AG09319 (cell line): ENCODE measurements at places on chromosomes 1 and 21.

DNA sequence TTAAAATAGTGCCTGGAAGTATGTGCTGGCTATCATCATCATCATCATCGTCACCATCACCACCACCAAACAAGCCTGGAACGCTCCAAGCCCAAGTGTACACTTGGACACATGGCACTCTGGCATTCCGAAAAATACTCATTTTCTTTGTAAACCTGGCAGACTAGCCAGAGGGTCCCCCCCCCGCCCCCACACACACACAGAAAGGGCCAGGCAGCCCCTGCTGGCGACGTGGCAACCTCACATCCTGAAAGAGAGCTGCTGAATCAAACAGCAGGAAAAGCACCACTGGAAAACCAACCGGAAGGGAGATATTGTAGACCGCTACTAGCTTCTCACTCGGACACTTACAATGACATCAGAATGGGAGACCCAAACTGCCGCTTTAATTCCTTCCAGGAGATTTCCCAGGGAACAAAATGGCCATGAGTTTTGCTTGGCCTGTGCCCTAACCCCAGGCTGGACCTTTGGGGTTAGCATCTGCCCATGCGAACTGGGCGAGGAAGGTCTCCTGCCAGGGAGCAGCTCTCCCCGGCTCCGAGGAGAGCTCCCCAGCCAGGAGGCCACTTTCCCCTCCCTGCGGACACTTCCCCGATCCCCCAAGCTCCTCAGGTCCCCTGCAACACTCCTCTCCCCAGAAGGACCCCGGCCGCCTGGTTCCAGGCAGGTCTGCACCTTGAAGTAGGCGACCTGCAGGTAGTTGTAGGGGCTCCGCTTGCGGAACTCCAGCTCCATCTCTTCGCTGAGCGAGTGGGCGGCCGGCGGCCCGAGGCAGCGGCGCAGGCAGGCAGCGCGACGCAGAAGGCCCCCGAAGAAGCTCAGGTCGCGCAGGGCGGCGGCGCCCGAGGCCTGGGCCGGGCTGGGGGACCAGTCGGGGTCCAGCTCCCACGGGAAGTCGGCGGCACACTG lies 742 bp downstream of the P3H1 start:
- DNase-seq, result peak; percentile 45

GRCh38 chr1:81225789-81226602 lies 574.7 kb upstream of the ADGRL2 start:
- DNase-seq, result no peak

DNA sequence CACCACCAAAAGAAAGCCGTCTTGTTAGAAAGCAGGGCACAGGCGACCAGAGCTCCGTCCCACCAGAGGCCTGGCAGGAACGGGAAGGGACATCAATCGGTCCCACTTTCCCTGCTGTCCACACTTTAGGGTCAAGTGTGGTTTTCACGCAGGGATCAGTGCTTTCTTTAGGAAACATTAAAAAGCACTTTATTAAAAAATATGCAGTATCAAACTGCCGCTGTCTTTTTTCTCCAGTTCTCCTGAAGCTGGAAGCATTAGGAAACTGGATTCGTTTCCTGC lies 437 bp downstream of the IFNLR1 start:
- DNase-seq, result no peak

DNA sequence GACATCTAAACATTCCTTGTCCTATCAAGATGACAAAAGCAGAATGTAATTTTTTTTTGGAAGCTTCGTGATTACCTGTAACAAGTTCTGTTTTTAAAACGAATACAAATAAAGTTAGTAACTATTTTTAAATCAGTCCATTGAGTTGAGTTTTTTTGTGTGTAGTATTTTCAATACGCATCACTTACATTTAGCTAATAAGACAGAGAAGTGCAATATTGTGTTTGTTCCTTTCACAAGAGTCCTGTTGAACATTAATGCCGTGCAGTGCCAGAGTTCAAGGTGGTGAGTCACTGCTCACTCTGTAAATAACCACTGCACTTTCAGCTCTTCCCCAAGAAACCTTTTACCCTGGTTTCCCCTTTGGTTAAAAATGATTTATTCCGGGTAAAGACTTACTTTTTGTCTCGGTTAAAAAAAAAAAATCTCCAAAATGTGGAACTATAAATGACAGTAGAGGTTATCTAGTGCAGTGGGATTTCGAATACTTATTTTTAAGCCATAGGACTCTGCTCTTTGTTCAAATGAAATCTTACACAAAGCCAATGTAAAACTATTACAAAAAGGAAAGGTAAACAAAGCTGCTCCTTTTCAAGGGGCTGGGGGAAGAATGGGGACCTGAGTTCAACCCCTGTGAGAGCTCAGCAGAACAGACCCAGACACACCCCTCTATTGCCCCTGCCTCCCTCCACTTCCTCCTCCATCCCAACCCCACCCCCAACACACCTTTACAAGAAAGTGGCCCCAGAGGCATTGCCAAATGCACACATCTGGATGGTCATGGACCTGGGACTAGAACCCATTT lies 14.8 kb upstream of the NCMAP start:
- DNase-seq, result no peak

GRCh38 chr21:42841156-42841915 lies 38.0 kb downstream of the WDR4 start:
- no peak for DNase-seq

DNA sequence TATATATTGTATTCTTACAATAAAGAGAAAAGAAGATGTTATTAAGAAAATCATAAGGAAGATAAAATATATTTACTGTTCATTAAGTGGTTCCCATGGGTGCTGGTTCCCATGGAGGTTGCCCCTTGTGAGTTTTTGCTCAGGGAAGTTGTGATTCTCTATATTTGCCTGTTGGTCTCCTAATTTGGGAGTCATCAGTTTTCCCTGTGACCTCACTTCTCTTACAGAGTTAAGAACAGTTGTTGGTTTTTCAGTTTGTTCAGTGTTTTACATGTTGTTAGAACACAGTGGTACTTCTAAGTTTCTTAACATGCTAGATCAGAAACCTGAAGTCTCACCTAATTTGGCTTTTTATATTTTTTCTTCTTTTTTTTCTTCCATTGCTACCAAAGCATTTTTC lies 109.2 kb downstream of the OSBPL9 start:
- no peak for DNase-seq

DNA sequence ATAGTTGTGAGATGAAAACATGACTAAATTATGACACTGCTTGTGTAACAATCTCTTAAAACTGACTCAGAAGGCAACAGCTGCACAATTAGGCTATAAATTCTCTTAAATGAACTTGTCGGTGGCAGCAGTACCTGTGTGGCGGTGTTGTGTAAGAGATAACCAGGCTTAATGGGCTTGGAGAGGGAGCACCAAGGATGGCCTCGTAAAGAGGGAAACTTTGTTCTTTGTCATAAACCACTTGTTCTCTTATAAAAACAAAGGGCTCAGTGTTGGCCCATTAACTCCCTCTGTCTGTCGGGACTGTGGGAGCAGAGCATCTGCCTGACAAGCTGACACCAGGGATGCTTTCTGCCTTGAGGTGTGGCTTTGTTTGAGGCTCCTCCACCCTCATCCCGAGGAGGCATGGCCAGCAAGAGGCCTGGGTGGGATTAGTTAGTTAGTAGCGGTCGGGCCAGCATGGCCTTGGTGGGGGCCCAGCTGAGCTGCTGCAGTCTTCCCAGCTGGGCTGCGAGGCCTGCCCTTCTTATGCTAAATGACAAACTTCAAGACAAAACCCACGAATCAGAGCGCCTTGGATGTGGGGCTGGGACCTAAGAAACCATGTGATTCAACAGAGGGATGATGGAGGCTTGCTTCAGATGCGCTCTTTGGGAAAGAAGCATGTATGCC lies 171.4 kb downstream of the CAMTA1 start:
- no peak for DNase-seq

DNA sequence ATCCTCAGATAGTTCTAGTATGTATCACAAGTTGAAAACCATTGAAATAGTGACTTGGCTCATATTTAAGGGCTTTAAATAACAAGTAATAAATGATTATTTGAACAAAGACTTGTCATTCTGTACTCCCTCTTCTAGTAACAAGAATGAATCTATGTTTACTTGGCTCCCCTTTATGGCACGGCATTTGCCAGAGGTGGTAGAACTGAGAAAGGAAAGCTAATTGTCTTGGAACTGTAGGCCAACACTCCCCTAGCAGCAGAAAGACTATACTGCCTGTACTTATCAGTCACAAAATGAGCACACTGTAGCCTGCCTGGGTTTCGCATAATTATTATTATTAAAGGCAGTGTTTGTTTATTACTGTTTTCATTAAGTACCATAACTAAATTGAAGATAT lies 29.6 kb upstream of the SMYD2 start:
- DNase-seq, result no peak

GRCh38 chr1:201466492-201466891 lies 2.5 kb downstream of the PHLDA3 start:
- no peak for DNase-seq

GRCh38 chr1:2143814-2144500 lies 50.6 kb downstream of the FAAP20 start:
- no peak for DNase-seq

DNA sequence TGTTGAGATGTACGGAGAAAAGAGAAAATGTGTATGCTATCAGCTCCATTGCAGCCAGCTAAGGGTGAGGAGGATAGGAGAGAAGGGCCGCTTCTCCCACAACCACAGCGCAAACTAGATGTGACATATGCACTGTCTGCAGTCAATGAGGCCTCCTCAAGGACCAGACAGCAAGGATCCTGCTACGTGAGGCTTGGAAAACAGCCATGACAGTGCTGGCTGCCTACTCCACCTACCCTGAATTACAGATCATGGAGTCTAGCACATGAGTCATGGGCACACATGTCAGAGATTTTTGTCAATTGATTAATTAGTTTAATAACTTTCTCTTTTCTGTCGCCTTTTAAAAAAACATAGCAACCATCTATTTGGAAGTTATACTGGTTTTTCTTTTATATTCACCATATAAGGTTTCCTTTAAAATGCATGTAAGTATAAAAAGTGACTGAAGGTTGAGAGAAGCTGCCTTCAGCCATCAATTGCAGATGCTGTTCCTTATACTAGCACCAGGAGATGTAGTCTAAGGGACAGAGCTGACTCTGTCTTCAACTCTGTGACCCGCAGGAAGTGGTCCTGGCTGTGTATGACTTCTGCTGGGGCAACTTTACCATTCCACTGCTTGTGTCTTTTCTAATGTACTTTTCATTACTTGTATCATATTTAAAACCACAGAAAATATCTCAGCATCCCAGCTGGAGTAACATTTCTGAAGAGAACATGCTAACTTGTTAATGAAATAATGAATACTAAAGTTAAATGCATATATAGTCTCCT lies 3.1 kb downstream of the VPS26C start:
- DNase-seq, result no peak

- DNase-seq, result no peak
Observed at GRCh38 chr21:36097427-36098181, 27.8 kb downstream of the CBR1 start.

DNA sequence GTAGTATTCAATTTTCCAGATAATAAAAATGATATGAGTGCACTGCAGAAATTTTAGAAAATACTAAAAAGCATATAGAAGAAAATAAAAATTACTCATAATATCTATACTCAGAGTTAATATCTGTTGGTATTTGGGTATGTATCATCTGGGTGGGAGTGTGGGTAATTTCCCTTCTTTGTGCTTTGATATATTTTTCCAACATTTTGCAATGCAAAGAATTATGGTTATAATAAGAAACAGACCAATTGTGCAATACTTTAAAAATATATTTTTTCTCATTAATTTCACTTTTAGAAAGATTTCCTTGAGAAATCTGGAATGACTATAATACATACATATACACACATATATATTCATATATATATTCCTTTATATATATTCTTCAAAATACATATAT lies 665.7 kb downstream of the ADGRL2 start:
- no peak for DNase-seq

GRCh38 chr1:222073307-222073995 lies 331.6 kb upstream of the DUSP10 start:
- DNase-seq, result no peak

DNA sequence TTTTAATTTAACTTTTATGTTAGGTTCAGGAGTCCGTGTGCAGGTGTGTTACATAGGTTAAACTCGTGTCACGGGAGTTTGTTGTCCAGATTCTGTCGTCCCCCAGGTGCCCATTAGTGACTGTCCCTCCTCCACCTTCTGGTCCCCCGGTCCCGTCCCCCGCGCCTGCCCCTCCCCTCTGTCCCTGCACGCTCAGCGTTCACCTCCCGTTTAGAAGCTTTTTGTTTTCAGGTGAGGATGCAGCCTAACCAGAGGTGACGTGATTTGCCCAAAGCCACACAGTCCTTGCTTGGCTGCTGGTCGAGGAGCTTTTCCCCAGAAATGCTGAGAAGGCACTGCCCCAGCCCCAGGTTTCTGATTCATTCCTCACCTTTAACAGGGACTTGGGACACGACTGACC lies 844 bp downstream of the C1orf146 start:
- DNase-seq, result no peak

- no peak for DNase-seq
Observed at GRCh38 chr1:89089962-89090361, 25.0 kb upstream of the GBP1 start.
